ENCODE measurements at places on chromosomes 3 and 15.

DNA sequence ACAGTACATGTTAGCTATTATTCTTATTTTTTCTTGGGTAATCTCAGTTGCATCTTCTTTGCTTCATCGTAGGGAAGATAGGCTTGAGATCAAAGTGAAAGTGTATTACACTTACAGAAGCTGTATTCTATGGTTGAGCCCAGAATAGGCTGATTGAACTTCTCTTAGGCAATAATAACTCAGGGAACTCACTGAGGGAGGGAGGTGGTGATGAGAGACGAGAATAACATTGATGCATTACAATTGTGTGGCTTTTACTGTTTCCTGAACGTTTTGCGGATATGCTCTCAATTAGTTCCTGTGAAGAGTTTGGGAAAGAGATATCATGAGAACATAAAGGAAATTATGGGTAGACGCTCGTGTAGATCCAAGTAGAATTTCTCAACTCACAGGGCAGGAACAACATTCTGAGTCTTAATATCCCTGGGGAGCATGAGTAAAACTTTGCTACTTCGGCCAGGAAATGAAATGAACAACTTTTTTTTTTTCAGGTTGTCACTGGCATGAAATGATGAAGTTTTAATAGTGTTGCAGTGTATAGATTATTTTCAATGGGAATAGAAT, 302.2 kb downstream of the TUSC7 start:
- DNase-seq, result no peak

GRCh38 chr3:49751501-49751900, 27.8 kb upstream of the GMPPB start:
- no peak for DNase-seq

GRCh38 chr3:67853520-67853919, 199.1 kb upstream of the SUCLG2 start:
- no peak for DNase-seq

GRCh38 chr3:196111939-196112386, 30.1 kb upstream of the TFRC start:
- DNase-seq, result no peak

- no peak for DNase-seq
These were observed 75.9 kb upstream of the RASGRF1 start for GRCh38 chr15:79166311-79166955.

DNA sequence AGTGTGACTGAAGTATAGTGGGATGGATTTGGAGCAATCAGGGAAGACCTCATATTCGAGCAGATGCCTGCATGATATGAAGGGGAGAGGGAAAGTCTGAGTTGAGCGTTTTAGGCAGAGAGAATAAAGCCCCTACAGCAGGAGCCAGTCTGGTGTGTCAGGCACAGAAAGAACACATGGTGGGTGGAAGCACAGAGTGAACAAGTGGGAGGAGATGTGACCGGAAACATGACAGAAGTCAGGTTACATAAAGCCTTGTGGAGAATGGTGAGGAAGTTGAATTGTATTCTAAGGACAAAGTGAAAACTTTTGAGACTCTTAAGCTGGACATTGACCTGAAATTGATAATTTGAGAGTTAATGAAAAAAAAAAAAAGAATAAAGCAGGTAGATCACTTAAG, 541.0 kb downstream of the PLOD2 start:
- DNase-seq, result no peak

- DNase-seq, result no peak
These were observed 848.6 kb downstream of the IGSF11 start for GRCh38 chr3:118186051-118186450.

DNA sequence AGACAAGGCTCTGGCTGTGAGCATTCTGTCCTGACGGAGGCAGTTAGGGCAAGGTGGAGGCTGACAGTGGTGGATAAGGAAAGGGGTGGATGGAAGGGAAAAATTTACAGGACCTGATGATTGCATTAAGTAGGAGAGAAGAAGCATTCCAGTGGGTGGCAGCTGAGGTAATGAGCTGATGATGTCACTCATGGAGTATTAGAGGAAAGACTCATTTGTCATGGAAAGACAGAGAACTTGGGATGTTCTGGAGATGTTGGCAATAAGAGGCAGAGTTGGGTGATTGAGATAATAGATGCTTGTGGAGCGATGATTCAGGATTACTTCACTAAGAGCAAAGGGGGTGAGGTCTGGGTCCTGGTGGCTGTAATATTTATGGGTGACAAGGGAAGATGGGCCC, 63.6 kb upstream of the SCN5A start:
- no peak for DNase-seq

- no peak for DNase-seq
These were observed 43.8 kb downstream of the ALDH1L1 start for GRCh38 chr3:126136428-126137220.

DNA sequence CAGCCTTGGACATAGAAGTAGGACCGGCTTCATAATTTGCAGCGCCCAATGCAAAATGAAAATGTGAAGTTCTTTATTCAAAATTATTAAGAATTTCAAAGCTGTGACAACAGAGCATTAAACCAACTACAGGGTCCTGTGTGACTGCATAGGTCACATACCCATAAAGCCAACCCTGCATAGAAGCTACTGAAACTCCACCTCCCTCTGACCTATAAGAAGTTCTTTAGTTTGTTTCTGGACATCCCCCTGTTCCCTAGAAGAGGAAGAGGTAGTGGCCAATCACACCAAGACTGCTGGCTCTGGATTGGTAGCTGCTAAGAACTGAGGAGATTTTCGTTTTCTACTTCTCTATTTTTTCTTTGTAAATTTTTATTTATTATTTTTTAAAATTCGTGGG, 9.0 kb upstream of the SELENOT start:
- no peak for DNase-seq

GRCh38 chr3:193801097-193801496, 208.1 kb downstream of the OPA1 start:
- no peak for DNase-seq

DNA sequence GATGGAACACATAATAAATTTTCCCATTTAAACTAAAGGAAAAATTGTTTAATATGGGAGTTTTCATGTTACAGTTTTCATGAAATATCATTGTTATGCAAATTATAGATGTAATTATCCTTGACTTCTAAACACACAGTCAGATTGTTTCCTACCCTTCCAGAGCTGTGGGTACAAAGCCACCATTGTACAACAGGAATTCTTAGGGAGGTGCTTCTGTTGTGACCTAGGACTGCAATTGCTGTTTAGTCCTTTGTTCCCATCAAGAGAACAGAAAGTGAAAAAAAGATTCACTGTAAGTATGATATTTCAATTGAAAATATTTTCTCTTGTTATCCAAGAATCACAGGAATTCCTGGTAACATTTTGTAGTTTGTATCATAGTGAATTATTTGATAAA, 455.3 kb upstream of the NAALADL2 start:
- no peak for DNase-seq

GRCh38 chr3:189322339-189322738, 150.6 kb downstream of the TPRG1 start:
- no peak for DNase-seq

DNA sequence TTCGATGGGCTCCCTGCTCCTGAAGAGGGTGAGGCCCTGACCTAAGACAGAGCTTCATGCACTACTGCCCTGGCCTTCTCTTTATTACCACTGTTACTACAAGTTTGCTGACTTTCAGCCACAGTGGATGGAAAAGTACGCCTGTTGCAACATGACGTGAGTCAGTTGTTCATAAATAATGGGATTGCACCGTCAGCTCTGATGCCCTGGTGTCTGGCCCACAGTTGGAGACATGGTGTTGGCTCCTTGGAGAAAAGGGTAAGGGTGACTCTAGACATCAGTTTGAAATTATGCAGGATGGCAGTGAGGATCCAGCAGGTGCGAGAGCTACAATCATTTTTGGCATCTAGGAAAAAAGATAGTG, 5.5 kb downstream of the PAQR5 start:
- DNase-seq, result no peak

GRCh38 chr3:167918686-167919085, 177.0 kb downstream of the GOLIM4 start:
- no peak for DNase-seq

DNA sequence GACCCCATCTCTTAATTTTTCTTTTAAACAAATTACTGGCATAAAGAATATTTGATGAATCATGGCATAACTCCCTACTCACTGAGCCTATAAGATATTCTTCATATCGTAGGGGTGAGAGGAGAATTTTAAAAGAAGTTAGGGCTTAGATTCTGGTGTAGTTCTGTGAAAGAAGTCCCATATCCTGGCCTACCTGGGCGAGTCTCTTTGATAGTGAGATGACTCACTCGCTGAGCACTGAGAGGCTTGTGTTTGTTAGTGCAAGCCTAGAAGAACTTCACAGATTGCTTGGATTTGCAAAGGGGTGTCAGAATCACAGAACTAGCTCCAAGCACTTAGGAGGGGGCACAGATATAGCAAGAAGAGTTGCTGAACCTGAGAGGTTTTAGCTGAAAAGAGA, 133.8 kb upstream of the TMC3 start:
- no peak for DNase-seq

GRCh38 chr15:99584081-99584600, 18.4 kb downstream of the MEF2A start:
- no peak for DNase-seq

- DNase-seq, result no peak
These were observed 35.3 kb downstream of the TLE3 start for GRCh38 chr15:70062321-70062956.

GRCh38 chr15:34436126-34436955, 1.3 kb downstream of the GOLGA8A start:
- peak; percentile 21 for DNase-seq

- no peak for DNase-seq
These were observed 483 bp downstream of the MEX3B start for GRCh38 chr15:82045179-82045891.

DNA sequence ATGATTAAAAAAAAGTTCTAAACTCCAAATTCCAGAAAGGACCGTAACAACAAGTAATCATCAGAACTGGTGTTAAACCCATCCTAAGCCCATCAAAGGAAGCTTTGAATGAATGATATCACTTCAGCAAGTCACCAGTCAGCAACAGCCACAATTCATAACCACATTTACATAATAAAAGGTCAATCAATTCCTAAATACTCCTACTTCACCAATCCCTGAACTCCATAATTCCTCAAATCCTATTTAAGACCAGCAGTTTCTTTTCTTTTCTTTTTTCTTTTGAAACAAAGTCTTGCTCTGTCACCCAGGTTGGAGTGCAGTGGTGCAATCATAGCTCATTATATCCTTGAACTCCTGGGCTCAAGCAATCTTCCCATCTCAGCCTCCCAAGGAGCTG, 40.5 kb downstream of the TTBK2 start:
- no peak for DNase-seq

DNA sequence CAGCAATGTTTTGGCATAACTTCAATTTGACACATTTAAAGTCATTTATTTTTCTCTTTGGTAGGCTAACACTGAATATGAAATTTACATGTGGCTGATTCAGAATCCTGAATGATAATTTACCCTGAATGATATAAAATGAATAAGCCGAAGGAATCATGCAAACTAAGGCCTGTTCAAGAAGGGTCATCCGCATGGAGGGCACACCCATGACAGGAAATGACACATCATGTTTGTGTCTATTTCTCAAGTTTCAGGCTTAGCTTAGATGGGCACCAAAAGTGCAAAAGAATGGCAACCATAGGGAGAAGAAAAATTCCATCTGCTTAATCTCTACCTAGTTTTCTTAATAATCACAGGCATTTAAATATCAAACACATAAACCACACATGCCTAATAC, 141.5 kb downstream of the DUT start:
- no peak for DNase-seq

DNA sequence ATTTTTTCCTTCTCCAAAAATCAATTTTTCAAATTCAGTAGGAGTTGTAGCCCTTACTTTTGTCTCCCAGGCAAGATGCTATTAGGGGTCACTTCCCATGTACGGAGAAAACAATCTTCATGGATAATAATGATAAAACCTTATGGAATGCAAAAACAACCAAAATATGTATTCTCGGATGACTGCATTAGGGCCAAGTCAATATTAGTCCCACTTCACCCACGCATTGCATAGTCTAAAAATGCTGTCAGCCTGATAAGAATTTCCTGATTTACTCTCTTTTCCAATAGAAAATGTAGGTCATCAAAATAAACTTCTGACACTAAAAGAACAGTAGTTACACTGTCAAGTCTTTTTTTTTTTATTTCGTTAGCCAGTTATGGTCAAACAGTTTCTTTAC, 2.7 kb downstream of the VGLL3 start:
- no peak for DNase-seq

DNA sequence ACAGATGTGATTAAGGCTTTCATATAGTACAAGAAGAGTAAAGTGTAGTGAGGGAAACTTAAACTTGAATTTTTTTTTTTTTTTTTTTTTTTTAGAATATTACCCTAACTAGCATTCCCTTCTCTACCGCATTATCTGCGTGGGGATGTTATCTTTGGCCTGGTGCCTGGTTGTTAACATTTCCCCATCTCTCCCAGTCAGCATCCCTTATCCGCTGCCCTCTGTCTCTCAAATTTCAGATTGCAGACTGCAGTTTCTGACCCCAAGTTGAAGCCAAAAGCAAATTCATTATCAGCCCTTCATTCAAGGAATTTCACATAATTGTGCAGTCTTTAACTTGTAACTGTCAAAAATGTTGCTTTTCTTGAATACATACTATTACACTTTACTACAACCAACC, 353.0 kb downstream of the PLOD2 start:
- no peak for DNase-seq

- DNase-seq, result no peak
These were observed 941 bp downstream of the SLC12A8 start for GRCh38 chr3:125211523-125212090.

- DNase-seq, result no peak
These were observed 41.2 kb upstream of the XCR1 start for GRCh38 chr3:46068501-46068900.

DNA sequence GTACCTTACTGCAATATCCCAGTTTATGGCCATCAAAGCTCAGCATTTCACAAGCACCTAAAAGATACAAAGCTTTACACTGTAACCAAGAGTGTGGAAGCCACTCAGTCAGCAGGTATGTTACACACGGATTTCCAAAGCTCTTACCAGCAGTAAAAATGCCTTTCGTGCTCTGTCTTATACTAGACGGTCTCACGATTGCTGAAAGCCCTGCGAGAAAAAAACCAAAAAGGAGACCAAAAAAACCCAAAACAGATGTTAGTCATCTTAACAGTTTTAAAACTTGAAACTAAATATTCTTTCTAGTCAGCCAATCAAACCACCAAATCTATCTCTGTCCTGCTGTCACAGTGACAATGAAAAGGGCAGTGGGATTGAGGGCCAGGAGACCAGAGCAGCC, 39.0 kb downstream of the TAMM41 start:
- no peak for DNase-seq

DNA sequence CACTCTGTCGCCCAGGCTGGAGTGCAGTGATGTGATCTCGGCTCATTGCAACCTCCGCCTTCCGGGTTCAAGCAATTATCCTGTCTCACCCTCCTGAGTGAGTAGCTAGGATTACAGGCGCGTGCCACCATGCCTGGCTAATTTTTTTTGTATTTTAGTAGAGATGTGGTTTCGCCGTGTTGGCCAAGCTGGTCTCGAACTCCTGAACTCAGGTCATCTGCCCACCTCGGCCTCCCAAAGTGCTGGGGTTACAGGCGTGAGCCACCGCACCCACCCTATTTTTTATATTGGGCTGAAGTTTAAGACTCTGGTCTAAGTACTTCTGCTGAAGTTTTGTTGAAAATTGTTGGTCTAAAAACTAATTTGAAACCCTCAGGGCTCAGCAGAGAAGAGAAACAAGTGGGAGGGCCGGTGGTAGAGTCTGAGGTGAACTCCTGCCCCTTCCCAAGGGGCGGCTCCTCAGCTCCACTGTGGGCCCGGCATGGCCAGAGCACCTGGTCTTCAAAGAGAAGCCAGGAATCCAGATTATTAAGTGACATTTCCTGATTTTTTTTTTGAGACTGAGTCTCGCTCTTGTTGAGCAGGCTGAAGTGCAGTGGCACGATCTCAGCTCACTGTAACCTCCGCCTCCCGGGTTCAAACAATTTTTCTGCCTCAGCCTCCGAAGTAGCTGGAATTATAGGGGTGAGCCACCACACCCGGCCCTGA, 4.0 kb downstream of the HDAC11 start:
- no peak for DNase-seq

All from activated effector memory CD4-positive, alpha-beta T cell treated with Interleukin-2 at 50 U/mL for 16 hours (primary cell).